Retinal pigment epithelial cell (primary cell): ENCODE measurements at places on chromosomes 6 and 20.

DNA sequence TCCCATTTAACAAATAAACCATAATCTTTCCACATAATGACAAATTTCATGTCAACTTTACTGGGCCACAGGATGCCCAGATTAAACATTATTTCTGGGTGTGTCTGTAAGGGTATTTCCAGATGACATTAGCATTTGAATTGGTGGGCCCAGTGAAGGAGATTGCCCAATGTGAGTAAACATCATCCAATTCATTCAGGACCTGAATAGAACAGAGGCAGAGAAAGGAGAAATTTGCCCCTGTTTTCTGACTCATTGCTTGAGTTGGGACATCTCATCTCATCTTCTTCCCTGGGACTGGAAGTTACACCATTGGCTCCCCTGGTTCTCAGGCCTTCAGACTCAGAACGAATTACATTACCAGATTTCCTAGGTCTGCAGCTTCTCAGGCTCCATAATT lies 142.9 kb downstream of the TPBG start:
- DNase-seq, result no peak

DNA sequence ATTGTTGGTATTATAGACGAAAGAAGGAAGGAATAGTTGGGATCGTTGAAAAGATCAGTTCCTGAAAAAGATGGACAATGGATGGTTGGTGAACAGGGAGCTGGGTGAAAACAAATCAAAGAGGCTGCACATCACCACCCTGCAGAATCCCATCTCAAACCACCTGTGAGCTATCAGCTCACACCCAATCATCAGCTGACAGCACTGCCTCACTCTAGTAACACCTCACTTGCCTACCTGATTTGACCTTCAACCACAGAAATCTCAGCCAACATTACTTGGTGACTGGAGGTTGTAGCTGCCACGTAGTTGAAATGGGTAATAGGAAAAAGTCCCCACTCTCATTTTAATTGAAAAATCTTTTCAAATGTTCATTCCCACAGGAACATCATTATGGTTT lies 101.8 kb upstream of the DST start:
- DNase-seq, result no peak

DNA sequence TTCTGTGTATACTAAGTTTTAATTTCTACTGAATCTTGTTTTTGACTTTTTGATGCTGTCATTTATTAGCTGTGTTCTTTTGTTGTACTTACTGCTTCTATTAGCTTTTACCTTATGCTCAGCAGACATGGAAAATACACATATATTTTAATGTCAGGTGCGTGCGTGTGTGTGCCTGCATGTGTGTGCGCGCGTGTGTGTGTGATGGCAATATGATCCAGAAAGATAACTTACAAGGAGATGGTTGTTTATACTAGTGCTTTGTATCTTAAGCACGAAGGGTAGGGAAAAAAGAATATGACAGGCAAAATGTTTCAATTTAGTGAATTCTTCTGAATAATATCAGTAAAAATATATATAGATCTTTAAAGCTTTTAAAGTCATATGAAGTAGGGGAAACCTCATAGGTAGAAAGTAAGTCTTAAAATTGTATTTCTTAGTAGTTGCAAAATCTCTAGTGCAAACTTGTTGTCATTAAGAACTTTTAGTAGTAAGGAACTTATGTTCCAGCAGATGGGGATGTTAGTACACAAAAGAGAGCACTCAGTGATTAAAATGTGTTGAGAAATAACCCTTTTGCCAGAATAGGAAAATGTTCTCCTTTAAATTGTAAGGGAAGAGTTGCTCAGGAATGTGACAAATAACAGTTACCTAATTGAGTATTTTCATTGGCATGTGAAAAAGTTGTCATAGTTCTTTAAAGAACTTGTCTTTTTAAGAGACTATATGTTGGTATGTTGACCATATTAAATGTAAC lies 13.2 kb downstream of the QKI start:
- no peak for DNase-seq

DNA sequence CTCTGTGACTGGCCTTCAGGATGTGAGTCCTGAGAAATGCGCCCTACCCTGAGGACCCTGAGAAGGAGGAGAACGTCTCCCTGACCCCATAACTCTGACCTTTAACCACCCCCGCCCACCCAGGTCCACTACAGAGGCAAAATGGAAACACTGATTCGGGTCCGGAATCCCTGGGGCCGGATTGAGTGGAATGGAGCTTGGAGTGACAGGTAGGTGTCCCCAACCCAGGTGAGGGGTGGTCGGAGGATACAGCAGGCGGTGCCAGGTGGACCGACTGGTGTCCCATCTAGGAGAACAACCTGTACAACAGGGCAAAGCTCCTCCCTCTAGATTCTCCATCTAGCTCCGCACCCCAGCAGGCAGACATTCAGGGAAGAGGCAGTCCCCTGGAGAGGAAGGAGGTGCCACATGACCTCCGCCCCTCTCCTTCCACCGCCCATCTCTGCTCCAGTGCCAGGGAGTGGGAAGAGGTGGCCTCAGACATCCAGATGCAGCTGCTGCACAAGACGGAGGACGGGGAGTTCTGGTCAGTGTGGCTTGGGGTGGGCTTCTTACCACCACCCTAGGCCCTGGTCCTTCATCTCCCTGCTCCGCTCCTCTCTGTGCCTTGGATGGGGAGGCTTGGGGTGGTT lies 17.6 kb downstream of the CAPN11 start:
- DNase-seq, result no peak

DNA sequence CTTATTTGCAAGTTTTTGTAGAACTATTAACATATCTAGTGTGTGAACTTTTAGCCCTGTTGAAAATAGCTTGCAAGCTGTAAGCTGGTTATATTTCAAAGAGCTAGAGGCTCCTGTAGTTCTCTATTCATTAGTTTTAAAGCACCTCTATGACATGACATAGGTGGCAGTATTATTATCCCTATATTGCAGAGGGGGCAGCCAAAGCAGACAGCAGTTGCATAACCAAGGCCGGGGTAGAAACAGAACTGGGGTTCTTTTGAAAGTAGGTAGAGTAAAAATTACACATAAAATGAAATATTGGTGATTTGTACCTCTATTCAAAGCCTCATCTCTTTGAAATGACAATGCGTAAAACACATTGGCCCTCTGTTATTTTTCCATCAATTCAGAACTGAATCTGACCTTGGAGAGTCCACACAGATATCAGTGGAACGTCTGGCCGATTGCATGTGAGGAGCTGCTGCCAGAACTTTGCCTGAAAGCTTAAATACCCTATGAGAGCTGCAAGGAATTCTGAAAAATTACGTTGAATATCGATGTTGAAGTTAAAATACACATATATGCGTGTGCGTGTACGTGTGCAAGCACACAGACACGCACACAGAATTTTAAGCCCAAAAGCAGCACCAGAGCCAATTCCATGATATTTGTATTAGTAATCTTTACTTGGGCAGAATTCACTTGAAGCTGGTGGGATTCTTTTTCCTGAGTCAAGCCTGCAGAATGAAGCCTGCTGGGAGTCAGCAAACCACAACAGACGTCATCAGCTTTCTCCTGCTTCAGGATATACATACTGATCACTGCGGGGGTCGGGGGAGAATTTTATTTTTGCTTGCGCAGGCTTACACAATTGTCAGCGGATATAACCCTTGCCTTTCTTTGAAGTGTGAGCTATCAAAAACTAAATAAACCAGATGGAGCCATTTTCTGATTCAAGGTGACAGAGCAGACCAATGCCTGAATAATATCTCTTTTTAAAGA lies 163.2 kb downstream of the PDE7B start:
- peak; percentile 96 for DNase-seq

GRCh38 chr6:115832786-115833185 lies 227.9 kb downstream of the FRK start:
- DNase-seq, result no peak

DNA sequence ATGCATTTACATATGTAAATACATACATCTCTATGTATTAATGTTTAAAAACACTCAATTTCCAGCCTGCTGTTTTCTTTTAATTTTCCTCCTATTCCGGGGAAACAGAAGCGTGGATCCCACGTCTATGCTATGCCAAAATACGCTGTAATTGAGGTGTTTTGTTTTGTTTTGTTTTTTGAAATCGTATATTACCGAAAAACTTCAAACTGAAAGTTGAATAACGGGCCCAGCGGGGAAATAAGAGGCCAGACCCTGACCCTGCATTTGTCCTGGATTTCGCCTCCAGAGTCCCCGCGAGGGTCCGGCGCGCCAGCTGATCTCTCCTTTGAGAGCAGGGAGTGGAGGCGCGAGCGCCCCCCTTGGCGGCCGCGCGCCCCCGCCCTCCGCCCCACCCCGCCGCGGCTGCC lies 355 bp upstream of the BMP2 start:
- no peak for DNase-seq

- DNase-seq, result no peak
Measured at GRCh38 chr6:170464080-170464479, 89.0 kb downstream of the PSMB1 start.

DNA sequence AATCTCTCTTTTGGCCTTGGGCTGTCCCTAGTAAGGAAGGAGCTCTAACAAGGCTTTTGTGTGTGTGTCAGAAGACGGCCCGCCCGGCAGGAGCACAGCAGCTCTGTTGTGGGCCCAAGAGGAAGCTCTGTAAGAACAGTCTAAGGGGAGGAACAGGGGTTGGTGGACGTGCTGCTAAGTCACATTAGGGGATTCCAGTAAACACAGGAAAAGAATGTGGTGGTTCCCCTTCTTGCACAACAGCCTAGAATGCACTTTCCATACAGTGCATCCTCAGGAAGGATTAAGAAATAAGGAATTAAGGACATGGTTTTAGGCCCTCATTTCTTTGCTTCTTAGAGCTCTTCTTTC lies 114.5 kb downstream of the RNF144B start:
- no peak for DNase-seq

GRCh38 chr6:23282252-23283021 lies 713.1 kb downstream of the HDGFL1 start:
- no peak for DNase-seq

- DNase-seq, result no peak
Measured at GRCh38 chr6:119273272-119274196, 76.0 kb downstream of the MAN1A1 start.

GRCh38 chr6:155762649-155763048 lies 307.0 kb upstream of the NOX3 start:
- no peak for DNase-seq

GRCh38 chr6:46254331-46254730 lies 83.6 kb upstream of the ENPP5 start:
- DNase-seq, result no peak

DNA sequence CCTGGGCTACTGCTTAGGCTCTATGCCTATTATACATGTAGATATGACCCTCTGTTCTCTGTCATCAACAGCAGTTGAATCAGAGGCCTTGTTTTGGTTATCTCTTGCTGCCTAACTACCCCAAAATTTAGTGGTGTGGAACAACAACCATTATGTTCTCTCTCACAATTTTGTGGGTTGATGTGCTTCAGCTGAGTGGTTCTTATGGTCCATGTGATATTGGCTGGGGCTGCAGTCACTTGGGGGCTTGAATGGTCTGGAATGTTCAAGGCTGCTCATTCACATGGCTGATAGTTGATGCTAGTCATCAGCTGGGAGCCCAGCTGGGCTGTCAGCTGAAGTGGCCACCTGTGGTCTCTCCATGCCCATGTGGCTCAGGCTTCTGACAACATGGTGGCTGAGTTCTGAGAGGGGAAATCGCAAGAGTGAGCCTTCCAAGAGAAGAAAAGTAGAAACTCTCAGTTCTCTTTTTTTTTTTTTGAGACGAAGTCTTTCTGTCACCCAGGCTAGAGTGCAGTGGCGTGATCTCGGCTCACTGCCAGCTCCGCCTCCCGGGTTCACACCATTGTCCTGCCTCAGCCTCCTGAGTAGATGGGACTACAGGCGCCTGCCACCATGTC lies 47.8 kb downstream of the SHLD1 start:
- DNase-seq, result no peak

DNA sequence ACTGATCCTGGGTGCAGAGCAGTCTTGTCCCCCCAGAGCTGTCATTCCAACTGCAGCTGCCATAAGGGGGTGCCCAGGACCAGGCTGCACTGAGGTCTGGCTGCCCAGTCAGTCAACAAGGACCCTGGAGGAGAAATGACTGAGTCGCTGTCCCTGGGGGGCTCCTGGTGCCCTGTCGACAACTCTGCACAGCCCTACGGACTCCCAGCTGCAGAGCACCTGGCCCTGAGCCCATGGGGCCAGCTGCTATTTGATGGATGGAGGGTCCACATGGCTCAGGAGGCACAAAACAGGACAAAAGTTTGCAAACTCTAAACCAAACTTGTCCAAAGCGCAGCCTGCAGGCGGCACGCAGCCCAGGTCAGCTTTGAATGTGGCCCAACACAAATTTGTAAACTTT lies 46.3 kb upstream of the RPS6KA2 start:
- no peak for DNase-seq

DNA sequence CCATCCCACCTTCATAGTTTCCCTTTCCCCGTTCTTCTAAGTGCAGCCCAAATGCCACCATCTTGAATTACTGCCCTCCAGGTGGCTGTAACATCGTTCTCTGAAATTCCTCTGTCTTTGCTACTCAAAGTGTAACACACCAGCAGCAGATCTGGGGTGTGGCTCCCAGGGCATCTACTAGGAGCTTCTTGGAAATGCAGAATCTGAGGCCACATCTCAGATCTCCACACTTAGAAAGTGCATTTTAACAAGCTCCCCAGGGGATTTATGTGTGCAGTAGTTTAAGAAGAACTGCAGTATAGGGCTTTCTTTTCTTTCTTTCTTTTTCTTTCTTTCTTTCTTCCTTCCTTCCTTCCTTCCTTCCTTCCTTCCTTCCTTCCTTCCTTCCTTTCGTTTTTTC lies 1.7 kb upstream of the MLIP start:
- no peak for DNase-seq

GRCh38 chr20:2469991-2470422 lies 582 bp downstream of the SNRPB start:
- DNase-seq, result no peak

- no peak for DNase-seq
Measured at GRCh38 chr6:18207949-18208348, 52.7 kb downstream of the KDM1B start.

- DNase-seq, result no peak
Measured at GRCh38 chr6:18976966-18977365, 589.8 kb downstream of the RNF144B start.

DNA sequence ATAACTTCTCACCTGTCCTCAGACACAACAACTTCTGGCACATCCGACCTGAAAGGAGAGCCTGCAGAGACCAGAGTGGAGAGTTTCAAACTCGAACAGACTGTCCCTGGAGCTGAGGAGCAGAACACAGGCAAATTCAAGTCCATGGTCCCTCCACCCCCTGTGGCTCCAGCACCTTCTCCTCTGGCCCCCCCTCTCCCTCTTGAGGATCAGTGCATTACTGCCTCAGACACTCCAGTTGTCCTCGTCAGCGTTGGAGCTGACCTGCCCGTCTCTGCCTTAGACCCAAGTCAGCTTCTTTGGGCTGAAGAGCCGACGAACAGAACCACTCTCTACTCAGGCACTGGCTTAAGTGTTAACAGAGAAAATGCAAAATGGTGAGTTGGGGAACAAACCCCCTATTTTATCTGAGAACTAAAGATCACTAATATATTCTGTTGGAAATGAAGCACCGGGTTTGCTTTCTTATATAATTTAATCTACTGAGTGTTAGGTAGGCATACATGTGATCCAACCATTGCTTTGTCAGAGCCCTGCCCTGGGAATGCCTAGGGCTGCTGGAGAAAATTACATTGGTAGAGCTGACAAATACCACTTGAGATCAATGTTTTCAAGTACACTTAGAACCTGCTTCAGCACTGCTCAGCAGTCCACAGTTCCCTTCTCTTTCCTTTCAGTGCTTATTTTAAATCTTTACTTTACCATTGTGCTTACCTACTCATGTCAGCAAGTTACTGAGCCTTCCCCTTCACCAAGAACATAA lies 77.5 kb upstream of the LTV1 start:
- DNase-seq, result no peak
